T-helper 1 cell treated with Interleukin-12 subunit alpha and Interleukin-12 subunit beta and Interleukin-4 antibody, amounts not matched to agents 30 ng/mL and 1 ng/mL, for 36 hours (primary cell): ENCODE measurements at places on chromosomes 6 and 20. TPM values are rescaled to one million over a fixed set of nuclear protein-coding genes. Genes with fewer than 3 reads are reported as not detected.

The MICB gene
- 55.3 and 58.5 TPM in 2 replicates for total RNA-seq

The TM9SF4 gene
- 44.3 and 44.4 TPM in 2 replicates for total RNA-seq

The PNPLA1 gene
- total RNA-seq, result not detected in 2 replicates

The C2 gene
- 0.12 and 1.7 TPM in 2 replicates for total RNA-seq

The SLC22A1 gene
- 2.0 and 4.0 TPM in 2 replicates for total RNA-seq

The IL17A gene
- not detected in 2 replicates for total RNA-seq

The PLAGL1 gene
- total RNA-seq, result 5.8 and 8.8 TPM in 2 replicates

The CCR6 gene
- 0.42 and 0.49 TPM in 2 replicates for total RNA-seq

The IL20RA gene
- total RNA-seq, result not detected in 2 replicates

The EPPIN gene
- total RNA-seq, result not detected in 2 replicates

The RBM24 gene
- not detected in 2 replicates for total RNA-seq

The NUS1 gene
- 39.6 and 41.2 TPM in 2 replicates for total RNA-seq

The SLC16A10 gene
- total RNA-seq, result 1.0 TPM in 2 replicates

The PRKN gene
- not detected in 2 replicates for total RNA-seq

The LINC00237 gene
- total RNA-seq, result not detected in 2 replicates

The BCAS1 gene
- total RNA-seq, result 0.12 TPM in 1 of 2 replicates, not detected in the other

The SLC17A2 gene
- not detected in 2 replicates for total RNA-seq

The LPIN3 gene
- total RNA-seq, result 2.0 and 2.8 TPM in 2 replicates

The TSPYL4 gene
- 16.8 and 17.6 TPM in 2 replicates for total RNA-seq

The WFDC9 gene
- total RNA-seq, result not detected in 2 replicates

The MEI4 gene
- not detected in 2 replicates for total RNA-seq

The TMEM74B gene
- 0.25 TPM in 1 of 2 replicates, not detected in the other for total RNA-seq

The CGA gene
- total RNA-seq, result not detected in 2 replicates

The TDRD6 gene
- total RNA-seq, result not detected in 2 replicates

The CLVS2 gene
- not detected in 2 replicates for total RNA-seq

The CLPSL1 gene
- not detected in 2 replicates for total RNA-seq

The CST2 gene
- total RNA-seq, result not detected in 2 replicates

The SLC22A16 gene
- total RNA-seq, result not detected in 2 replicates

The PEX3 gene
- total RNA-seq, result 13.0 and 17.2 TPM in 2 replicates

The E2F1 gene
- 72.3 and 73.3 TPM in 2 replicates for total RNA-seq

The SLC17A1 gene
- total RNA-seq, result 0.15 TPM in 1 of 2 replicates, not detected in the other

The PSORS1C2 gene
- total RNA-seq, result not detected in 2 replicates

The BEND6 gene
- not detected in 2 replicates for total RNA-seq

The TTK gene
- 22.5 and 23.6 TPM in 2 replicates for total RNA-seq

The LRP11 gene
- 2.8 and 2.9 TPM in 2 replicates for total RNA-seq

The SIRPB1 gene
- total RNA-seq, result 3.0 and 4.5 TPM in 2 replicates

The CENPQ gene
- total RNA-seq, result 11.9 and 13.7 TPM in 2 replicates

The NR2E1 gene
- total RNA-seq, result not detected in 2 replicates

The SIRPG gene
- 70.5 and 70.7 TPM in 2 replicates for total RNA-seq

The BPI gene
- total RNA-seq, result not detected in 2 replicates

The SAPCD1 gene
- total RNA-seq, result 12.2 and 12.8 TPM in 2 replicates

The CDSN gene
- not detected in 2 replicates for total RNA-seq

The E2F3 gene
- total RNA-seq, result 35.0 and 36.0 TPM in 2 replicates

The EEF1E1 gene
- 42.1 and 43.5 TPM in 2 replicates for total RNA-seq

The CST8 gene
- total RNA-seq, result not detected in 2 replicates

The CST5 gene
- total RNA-seq, result not detected in 2 replicates

The SLC18B1 gene
- total RNA-seq, result 3.2 and 4.3 TPM in 2 replicates

The CCN6 gene
- total RNA-seq, result not detected in 2 replicates

The SNAP91 gene
- total RNA-seq, result not detected in 2 replicates
